Foreskin melanocyte (primary cell): ENCODE measurements at places on chromosomes 3 and 15.

DNA sequence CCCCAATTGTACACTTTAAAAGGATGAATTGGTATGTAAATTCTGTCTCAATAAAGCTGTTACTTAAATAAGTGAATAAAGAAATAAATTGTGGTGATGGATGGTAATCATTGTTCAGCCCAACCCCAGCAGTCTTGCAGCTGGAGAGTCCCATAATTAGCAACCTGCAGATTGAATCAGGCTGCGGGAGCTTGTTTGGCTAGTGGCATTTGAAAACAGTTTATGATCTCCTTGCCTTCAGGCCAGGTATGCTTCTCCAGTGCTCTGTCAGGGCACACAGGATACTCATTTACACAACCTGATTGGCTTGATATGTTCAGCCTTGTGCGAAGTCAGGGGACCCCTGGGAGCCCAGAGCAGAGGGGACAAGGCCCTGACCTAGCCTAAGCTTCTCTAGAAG is 16.5 kb upstream of the TSEN2 start:
- no peak for DNase-seq

DNA sequence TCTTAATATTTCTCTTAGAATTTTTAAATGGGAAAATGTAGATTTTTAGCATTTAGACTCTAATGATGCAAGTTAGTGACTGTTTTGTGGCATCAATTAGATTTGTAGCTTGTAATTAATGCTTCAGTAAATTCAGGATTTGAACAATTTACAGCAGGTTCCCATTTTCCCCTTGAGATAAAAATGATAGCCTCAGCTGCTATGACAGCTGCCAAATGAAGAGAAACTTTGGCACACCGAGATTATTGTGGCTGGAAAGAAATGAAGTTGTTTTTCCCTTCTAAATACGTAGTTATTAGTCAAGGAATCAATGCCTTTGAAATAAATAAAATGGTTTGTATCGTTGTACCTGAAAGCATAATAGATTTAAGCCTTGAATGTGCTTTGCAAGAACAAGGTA is 206.4 kb upstream of the P2RY1 start:
- no peak for DNase-seq

- no peak for DNase-seq
These were observed 36.1 kb upstream of the EPHB3 start for GRCh38 chr3:184525337-184526087.

DNA sequence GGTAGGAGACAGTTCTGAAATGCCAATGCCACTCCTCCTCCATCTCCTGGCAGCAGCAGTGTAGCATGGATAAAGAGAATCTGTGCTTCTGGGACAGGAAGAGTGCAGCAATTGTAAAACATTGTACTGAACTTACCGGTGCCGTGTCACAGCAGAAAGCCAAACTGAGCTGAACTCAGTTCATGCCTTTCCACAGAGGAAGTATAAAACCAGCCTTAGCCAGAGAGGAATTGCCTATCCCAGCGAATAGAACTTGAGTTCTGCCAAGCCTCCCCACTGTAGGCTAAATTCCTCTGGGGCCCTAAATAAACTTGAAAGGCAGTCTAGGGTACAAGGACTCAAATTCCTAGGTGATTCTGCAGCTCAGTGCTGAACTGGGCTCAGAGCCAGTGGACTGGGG is 148.8 kb downstream of the SLC9A9 start:
- DNase-seq = no peak

- no peak for DNase-seq
These were observed 73.7 kb upstream of the DLG1 start for GRCh38 chr3:197372047-197372661.
